Chondrocyte (in vitro differentiated cells): ENCODE measurements at places on chromosomes 6 and 20. TPM values are rescaled to one million over a fixed set of nuclear protein-coding genes. Genes with fewer than 3 reads are reported as not detected.

DNA sequence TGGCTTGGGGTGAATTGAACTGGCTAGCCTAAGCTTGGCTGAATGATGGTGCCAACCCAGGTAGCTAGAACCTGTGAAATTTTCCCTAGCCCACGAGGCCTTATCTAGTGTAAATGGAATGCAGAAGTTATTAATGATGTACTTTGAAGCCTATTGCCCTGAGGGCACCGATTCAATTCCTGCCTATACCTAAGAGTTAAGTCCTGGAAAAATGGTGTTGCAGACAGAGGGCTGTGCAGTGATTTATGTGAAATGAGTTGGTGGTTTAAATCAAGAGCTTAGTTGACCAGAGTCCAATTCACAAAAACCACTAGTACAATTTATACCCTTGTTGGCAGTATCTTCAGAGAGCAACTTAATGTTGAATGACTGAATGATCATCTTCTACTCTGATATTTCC, 373.8 kb upstream of the JAG1 start:
- H3K27ac ChIP-seq, result no peak overlapping the region
- no peaks in the 10 kb centered on the region for H3K27me3 ChIP-seq
- H3K4me1 ChIP-seq, result peaks cover 18% of the 10 kb centered on the region
- no peak overlapping the region for H3K4me3 ChIP-seq
- no peak for DNase-seq
- no peaks in the 10 kb centered on the region for H3K36me3 ChIP-seq

GRCh38 chr6:11494786-11495564, 42.6 kb upstream of the TMEM170B start:
- no peaks in the 10 kb centered on the region for H3K36me3 ChIP-seq
- H3K27me3 ChIP-seq, result no peaks in the 10 kb centered on the region
- H3K4me3 ChIP-seq, result no peak overlapping the region
- H3K27ac ChIP-seq, result peak overlapping the region; percentile 27
- H3K4me1 ChIP-seq, result peaks cover 33% of the 10 kb centered on the region

DNA sequence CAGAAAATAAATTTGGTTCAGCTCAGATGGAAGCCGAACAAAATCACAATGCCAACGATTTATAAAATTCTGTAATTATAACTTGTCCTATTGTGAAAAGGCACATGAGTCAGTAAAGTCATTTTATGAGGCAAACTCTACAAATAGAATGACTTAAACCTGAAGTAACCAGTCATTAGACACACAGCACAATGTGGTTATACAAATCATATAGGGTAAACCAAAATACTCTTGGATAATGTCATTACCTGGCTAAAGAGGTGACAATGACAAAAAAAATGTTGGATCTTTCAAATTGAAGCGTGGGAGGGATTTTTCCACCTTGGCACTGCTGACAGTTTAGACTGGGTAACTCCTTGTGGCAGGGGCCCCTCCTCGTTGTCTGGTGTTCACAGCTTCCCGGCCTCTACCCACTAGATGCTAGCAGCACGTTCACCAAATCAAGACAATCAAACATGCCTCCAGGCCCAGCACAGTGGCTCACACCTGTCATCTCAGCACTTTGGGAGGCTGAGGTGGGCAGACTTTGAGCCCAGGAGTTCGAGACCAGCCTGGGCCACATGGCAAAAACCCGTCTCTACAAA, 5.0 kb downstream of the ANKRD60 start:
- no peak for DNase-seq
- H3K27ac ChIP-seq, result no peak overlapping the region
- H3K36me3 ChIP-seq, result peaks cover 8% of the 10 kb centered on the region

GRCh38 chr6:31060145-31060544, 49.9 kb downstream of the MUC22 start:
- DNase-seq, result no peak
- no peaks in the 10 kb centered on the region for H3K27me3 ChIP-seq
- H3K27ac ChIP-seq, result no peak overlapping the region
- H3K4me3 ChIP-seq, result no peak overlapping the region
- no peaks in the 10 kb centered on the region for H3K36me3 ChIP-seq
- H3K4me1 ChIP-seq, result peaks cover 21% of the 10 kb centered on the region

DNA sequence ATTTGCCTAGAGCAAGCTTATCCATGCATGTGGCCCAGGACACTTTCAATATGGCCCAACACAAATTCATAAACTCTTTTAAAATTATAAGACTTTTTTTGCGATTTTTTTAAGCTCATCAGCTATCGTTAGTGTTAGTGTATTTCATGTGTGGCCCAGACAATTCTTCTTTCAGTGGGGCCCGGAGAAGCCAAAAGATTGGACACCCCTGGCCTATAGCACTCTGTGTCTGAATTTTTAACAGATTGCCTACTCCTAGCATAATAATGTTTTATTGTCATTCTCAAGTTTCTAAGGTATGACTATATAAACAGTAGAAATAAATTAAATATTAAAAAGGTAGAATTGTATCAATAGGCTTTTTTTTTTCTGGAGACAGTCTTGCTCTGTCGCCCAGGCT, 48.6 kb upstream of the LOC128125822 start:
- H3K27ac ChIP-seq, result no peak overlapping the region
- no peaks in the 10 kb centered on the region for H3K27me3 ChIP-seq
- peaks cover 17% of the 10 kb centered on the region for H3K4me1 ChIP-seq
- H3K36me3 ChIP-seq, result no peaks in the 10 kb centered on the region

DNA sequence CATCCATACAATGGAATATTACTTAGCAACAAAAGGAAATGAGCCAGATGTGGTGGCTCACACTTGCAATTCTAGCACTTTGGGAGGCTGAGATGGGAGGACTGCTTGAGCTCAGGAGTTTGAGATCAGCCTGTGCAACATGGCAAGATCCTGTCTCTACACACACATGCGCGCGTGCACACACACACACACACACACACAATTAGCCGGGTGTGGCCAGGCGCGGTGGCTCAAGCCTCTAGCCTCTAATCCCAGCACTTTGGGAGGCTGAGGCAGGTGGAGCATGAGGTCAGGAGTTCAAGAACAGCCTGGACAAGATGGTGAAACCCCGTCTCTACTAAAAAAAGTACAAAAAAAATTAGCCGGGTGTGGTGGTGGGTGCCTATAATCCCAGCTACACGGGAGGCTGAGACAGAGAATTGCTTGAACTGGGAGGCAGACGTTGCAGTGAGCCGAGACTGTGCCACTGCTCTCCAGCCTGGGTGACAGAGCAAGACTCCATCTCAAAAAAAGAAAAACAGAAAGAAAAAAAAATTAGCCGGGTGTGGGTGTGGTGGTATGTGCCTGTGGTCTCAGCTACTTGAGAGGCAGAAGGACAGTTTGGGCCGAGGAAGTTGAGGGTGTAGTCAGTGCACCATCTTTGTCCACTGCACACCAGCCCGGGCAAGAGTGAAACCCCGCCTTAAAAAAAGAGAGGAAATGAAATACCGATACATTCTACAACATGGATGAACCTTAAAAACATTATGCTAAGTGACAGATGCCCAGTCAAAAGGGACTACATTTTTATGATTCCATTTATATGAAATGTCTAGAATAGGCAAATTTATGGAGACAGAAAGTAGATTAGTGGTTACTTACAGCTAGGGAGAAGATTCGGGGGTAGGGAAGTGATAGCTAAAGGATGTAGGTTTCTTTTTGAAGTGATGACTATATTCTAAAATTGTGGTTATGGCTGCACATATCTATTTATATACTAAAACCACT, 52.5 kb downstream of the RBL1 start:
- peaks cover 2% of the 10 kb centered on the region for H3K4me1 ChIP-seq
- DNase-seq, result no peak
- no peaks in the 10 kb centered on the region for H3K27me3 ChIP-seq

- no peak overlapping the region for H3K4me3 ChIP-seq
- H3K27me3 ChIP-seq, result no peaks in the 10 kb centered on the region
- peaks cover 26% of the 10 kb centered on the region for H3K4me1 ChIP-seq
- no peak for DNase-seq
- no peaks in the 10 kb centered on the region for H3K36me3 ChIP-seq
- no peak overlapping the region for H3K27ac ChIP-seq
Observed at GRCh38 chr6:147936703-147937470, 405.8 kb upstream of the SASH1 start.

DNA sequence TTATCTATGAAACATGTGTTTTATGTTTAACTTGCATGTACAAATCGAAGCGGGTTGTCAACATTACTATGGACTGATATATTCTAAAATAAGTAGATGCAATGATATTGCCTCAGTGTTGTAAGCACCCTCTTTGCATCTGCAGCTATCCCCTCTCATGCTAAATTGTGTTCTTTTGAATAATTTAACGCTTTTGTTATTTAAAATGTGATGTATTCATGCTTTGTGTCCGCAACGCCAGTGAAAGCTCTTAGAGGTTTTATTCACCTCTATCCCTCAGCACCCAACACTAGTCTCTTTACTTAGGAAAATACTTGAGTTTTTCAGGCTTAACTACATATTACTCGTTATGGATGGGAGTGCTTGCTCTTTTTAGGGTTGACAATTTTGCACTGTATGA, 173.7 kb upstream of the ID4 start:
- no peaks in the 10 kb centered on the region for H3K27me3 ChIP-seq
- H3K36me3 ChIP-seq, result no peaks in the 10 kb centered on the region
- no peak overlapping the region for H3K4me3 ChIP-seq
- H3K4me1 ChIP-seq, result peaks cover 17% of the 10 kb centered on the region
- DNase-seq, result no peak
- H3K27ac ChIP-seq, result no peak overlapping the region

DNA sequence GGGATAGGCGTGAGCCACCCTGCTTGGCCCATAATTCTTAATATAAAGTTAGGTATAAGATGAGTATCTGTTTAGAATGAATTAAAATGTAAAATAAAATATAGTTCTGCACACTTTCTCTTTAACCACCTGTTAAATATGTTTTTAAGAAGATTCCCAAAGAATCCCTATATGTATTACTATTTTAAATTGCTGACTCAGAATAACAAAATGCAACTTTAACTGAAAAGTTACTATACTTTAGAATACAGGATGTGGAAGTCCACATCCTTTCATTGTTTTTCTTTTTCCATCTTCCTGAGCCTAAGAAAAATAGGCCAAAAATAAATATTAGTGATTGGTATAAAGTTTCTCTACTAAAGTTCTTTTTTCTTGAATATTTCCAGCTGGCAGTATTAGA, 325.6 kb upstream of the EYS start:
- no peaks in the 10 kb centered on the region for H3K36me3 ChIP-seq
- H3K27ac ChIP-seq, result no peak overlapping the region
- no peak overlapping the region for H3K4me3 ChIP-seq
- H3K27me3 ChIP-seq, result no peaks in the 10 kb centered on the region
- H3K4me1 ChIP-seq, result no peaks in the 10 kb centered on the region

GRCh38 chr6:84500726-84501125, 263.7 kb downstream of the TBX18 start:
- H3K4me3 ChIP-seq, result no peak overlapping the region
- H3K36me3 ChIP-seq, result peaks cover 5% of the 10 kb centered on the region
- H3K4me1 ChIP-seq, result peaks cover 10% of the 10 kb centered on the region

DNA sequence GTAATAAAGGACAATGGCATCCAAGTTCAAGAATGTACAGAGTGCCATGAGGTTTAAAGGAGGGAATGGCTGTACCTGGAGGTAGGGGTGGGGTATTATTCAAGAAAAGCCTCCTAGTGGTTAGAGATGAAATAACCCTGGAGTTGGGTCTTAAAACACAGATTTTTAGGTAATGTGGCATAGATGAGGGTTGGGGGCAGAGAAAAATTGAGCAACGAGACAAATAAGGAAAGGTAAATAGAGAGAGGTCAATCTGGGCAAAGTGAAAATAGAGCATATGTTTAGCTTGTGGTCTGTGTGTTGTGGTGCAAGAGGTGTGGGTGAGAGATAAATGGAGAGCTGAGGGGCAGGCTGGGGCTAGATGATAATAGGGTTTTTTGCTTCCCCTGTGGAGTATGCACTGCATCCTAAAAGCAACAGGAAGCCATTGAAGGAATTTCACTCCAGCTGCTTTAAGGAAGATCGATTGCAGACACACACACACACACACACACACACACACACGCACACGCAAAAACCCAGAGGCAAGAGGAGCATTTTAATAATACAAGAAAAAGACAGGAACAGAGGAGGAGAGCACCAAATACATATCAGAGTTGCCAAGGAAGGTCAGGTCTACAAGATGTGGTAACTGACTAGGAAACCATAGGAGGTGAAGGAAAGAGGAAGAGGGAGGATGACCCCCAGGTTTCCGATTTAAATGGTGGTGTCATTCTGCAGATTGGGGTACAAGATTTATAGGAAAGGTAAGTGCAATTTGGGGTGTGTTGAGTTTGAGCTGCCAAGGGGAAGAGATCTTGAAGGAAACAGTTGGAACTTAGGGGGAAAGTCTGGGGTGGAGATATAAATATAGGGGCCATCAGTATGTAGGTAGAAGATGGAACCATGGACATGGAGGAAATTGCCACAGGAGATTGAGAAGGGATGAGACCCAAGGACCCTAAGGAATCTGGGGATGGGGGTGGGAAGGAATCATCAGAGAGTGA, 31.3 kb upstream of the ADGRF1 start:
- peaks cover 5% of the 10 kb centered on the region for H3K27me3 ChIP-seq
- peaks cover 21% of the 10 kb centered on the region for H3K4me1 ChIP-seq
- H3K4me3 ChIP-seq, result no peak overlapping the region
- H3K27ac ChIP-seq, result no peak overlapping the region
- H3K36me3 ChIP-seq, result no peaks in the 10 kb centered on the region

DNA sequence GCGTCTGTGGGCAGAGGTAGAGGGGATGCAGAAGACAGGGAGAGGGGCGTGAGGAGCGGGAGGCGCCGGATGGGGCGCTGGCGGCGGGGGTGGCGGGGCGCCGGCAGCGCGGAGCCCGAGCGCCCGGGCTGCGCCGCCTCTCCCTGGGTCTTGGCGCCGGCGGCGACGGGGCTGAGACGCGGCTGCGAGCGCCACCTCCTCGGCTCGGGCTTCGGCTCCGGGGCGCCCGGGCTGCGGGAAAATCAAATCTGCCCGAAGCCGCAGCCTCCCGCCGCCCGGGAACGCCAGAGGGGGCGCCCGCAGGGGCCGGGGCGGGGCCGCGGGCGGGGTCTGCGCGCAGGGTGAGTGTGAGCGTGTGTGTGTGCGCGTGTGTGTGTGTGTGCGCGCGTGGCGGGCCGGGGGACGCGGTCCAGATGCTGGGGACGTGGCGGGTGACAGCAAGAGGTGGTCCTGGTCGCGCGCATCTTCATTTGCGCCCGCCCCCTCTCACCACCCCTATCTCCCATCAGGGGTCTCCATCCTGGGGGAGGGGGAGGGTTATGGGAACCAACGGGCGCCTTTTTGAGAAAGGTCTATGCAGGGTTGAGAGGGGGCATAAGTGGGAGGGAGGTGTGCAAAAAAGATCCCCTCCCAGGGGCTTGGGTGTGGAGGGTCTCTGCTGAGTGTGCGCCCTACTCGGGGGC, 646 bp upstream of the CPNE5 start:
- DNase-seq, result no peak
- H3K27me3 ChIP-seq, result peaks cover 15% of the 10 kb centered on the region
- H3K4me3 ChIP-seq, result peak overlapping the region; percentile 64

DNA sequence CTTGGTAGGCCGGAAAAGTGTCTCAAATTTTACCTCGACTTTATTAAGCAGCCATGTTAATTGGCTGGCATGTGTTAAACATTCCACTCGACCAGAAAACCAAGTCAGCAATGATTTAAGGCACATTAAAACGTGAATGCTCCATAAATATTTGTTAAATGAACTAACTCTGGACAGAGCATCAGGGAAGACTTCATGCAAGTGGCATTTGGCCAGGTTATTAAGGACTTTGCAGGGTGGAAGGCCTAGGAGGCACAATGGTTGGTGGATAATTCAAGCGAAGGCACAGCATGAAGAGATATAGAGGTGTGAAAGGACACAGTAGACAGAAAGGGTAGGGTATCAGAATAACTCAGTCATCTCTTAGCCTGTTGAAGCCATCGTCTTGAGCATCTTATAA, 23.0 kb downstream of the ELOVL5 start:
- no peaks in the 10 kb centered on the region for H3K27me3 ChIP-seq
- no peak for DNase-seq
- no peaks in the 10 kb centered on the region for H3K36me3 ChIP-seq
- peaks cover 72% of the 10 kb centered on the region for H3K4me1 ChIP-seq
- no peak overlapping the region for H3K4me3 ChIP-seq

UBE2V1 gene
- total RNA-seq, result 79.8 to 100 TPM (median 82.0 TPM) in 3 replicates

AGPAT4 gene
- 11.9 to 14.2 TPM (median 12.6 TPM) in 3 replicates for total RNA-seq

EDN3 gene
- total RNA-seq, result 0.55 to 0.59 TPM in 2 of 3 replicates, not detected in the other

FNDC1 gene
- 10.5 to 13.8 TPM (median 12.8 TPM) in 3 replicates for total RNA-seq

MUCL3 gene
- 0.07 TPM in 1 of 3 replicates, not detected in the others for total RNA-seq

BMP7 gene
- not detected in 3 replicates for total RNA-seq
